Esophagus squamous epithelium (tissue), 5 donors: ENCODE measurements at places on chromosomes 12 and 14.

GRCh38 chr12:45217846-45218245, 2.0 kb downstream of the ANO6 start:
- DNase-seq, result no peak

- no peak for DNase-seq
Observed at GRCh38 chr12:26338586-26339572, 143.5 kb downstream of the SSPN start.

DNA sequence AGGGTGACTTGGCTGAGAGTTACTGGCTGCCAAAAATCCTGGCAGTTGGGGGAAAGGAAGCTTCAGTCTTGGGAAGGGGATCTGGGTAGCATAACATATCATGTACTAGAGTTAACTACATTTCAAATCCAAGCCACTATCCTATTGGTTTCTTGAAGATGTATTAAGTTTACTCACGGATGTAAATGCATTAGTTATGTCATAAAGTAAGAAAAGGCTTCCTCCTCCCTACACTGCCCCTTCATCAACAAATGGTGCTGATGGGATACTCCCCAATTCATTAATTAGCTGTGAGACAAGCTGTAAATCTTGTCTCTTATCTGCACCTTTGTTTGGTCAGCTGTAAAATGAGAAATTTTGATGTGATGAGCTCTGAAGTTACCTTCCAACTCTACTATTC, 150.1 kb upstream of the SOX5 start:
- DNase-seq, result no peak

DNA sequence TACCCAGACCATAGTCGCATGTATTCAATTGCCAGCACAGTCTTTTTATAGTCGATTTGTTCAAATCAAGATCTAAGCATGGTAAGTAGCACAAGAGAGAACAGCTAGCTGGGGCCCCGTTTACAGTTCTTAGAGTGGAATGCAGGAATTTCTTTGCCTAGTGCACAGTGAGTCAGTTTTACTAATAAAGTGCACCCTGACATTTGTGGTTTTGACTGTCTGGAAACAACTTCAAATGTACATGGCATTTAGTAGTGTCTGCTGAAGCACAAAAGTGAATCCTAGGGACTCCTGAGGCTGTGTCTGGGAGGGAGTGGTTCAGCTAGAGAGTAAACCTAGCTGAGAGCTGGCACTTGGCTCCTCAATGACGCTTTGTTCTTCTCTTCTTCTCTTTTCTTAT, 64.9 kb downstream of the TMX1 start:
- no peak for DNase-seq

DNA sequence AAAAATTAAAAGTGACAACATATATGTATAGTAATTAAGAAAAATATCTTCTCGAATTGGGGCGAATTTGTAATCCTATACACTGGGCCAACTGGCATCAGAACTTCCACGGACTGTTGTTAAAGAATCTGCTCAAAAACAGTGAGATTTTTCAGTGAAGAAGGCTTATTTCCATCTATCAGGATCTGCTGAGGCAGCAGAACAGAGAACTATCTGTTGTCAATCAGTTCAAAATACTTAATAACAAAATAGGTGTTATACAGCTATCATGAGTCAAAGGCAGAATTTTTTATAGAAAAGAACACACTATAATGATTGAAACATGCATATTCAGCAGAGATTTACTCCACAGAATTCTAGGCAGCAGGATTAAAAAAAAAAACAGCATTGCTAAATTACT, 41.9 kb downstream of the IFNG-AS1 start:
- DNase-seq, result no peak

GRCh38 chr12:39581592-39581991, 38.0 kb downstream of the ABCD2 start:
- DNase-seq, result no peak

DNA sequence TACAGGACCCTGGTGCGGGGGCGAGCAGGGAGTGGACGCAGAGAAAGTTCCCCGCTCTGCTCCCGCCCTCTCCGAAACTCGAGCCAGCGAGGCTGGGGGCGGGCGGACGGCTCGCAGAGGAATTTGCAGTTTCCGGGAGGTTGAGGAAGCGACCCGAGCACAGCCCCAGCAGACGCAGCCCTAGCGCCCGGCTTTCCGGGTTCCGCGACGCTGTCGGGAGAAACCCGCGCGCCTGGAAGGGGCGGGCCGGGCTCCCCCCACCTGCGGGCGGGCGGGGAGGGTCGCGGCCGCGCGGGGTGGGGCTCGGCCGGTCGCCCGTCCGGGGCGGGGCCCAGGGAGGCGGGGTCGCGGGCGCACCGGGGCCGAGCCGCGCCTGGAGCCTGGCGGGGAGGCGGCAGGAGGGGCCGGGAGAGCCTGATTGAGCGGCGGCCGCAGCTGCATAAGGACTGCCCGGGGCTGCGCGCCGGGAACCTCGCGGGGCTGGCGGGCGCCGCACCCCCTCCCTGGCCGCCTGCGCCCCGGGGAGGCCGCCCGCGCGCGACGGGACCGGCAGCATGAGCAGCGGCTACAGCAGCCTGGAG, at the start of gene RASSF3:
TSS of gene RASSF3 (plus strand) at position 417 of the 581 bp plus-strand sequence. CDS start at position 555, 138 bp downstream.
- peak; percentile 17 for DNase-seq

GRCh38 chr12:32272465-32272864, 126.9 kb upstream of the FGD4 start:
- DNase-seq, result no peak

DNA sequence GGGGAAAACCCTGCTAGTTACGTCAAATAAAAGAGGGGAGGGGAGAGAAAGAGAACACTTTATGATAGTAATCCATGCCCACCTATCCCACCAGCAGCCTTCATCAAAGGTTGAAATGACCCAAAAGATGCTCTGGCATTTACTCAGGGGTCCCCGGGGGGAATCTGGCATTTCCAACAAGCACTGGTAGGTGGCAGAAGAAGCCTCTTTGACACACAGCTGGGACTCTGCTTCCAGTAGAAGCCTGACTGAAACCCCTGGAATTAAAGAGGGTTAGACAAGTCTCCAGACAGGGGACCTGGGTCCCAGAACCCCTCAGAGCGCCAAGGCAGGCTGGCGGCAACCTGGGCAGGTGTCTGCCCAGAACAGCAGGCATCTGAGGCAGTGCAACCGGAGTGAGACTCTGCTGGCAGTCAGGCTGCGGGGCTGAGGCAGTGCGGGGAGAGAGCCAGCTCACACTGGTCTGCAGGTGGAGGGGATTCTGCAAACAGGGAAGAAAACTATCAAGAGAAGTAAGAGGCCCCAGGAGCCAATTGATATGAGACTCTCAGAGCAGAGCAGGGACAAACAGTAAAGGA, 85.0 kb upstream of the CAPRIN2 start:
- DNase-seq, result no peak

DNA sequence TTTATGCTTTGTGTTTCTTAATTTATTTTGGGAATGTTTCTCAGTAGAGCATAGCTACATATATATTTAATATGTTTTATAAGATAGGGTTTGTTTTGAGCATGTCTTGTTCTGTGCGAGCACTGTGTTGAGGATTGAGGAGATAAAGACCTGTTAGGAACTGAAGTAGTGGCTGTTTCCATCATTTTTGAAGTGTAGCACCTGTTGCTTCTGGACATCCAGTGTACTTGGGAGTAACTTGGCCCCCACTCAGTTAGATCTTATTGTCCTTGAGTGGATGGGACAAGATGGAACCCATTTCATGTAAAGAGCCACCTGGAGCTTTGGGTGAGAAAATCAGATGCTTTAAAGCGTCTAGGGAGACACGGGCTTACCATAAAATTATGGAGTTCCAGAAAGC, 8.7 kb downstream of the PPP2R5C start:
- no peak for DNase-seq
